Motor neuron (in vitro differentiated cells): ENCODE measurements at places on chromosomes 12 and 14. TPM values are rescaled to one million over a fixed set of nuclear protein-coding genes. Genes with fewer than 3 reads are reported as not detected.

DNA sequence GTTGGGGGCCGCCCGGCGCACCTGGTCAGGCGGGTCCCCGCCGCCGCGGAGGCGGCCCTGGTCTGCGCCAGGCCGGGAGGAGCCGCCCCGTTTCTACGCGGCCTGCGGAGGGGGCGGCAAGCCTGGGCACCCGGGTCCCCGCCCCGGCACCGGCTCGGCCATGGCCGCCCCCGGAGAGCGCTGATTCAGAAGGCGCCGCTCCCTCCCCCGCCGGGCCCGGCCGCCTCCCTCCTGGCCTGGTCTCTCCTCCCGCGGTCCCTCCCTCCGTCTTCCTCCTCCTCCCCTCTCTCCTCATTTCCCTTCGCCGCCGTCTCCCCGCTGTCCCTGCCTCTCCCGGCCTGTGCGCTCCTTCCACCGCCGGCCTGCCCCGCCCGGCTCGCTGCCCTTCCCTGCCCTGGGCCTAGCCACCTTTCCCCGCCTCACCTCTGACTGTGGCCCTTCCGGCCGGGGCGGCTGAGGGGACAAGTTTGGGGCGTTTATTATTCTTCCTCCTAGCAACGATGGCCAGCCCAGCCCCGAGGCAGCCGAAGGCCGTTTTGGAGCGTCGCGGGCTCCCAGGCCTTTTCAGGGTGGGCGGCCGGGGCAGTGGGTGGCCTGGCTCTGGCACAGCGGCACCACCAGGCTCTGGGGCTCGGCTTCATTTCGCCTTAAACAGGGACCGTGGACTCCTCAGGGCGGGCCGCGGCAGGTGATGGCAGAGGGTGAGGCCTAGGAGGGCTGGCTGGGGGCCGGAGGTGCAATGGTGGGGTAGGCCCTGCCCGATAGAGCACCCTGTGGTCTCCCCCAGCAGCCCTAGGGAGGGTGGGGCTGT lies 768 bp downstream of the CEP170B start:
- peak; percentile 63 for ATAC-seq

DNA sequence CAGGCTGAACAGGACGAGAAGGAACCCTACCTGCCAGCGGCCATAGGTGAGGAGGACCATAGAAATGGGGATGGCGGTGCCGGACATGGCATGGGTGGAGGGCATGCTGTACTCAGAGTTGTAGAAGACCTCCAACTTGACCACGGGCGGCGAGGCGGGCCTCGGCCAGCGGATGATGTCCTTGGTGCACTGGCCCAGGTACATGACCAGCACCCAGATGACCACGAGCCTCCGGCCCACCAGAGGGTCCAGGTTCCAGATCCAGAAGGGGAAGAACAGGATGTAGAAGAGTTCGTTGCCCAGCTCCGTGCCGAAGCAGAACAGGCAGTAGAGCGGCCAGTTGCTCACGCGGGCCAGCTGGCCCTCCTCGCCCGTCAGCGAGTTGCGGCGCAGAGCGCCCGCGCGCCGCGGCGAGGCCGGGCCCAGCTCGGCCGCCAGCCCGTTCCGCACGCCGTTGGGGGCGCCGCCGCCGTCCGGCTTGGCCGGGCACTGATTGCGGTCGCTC lies 582 bp downstream of the SGPP1 start:
- peak; percentile 75 for ATAC-seq

DNA sequence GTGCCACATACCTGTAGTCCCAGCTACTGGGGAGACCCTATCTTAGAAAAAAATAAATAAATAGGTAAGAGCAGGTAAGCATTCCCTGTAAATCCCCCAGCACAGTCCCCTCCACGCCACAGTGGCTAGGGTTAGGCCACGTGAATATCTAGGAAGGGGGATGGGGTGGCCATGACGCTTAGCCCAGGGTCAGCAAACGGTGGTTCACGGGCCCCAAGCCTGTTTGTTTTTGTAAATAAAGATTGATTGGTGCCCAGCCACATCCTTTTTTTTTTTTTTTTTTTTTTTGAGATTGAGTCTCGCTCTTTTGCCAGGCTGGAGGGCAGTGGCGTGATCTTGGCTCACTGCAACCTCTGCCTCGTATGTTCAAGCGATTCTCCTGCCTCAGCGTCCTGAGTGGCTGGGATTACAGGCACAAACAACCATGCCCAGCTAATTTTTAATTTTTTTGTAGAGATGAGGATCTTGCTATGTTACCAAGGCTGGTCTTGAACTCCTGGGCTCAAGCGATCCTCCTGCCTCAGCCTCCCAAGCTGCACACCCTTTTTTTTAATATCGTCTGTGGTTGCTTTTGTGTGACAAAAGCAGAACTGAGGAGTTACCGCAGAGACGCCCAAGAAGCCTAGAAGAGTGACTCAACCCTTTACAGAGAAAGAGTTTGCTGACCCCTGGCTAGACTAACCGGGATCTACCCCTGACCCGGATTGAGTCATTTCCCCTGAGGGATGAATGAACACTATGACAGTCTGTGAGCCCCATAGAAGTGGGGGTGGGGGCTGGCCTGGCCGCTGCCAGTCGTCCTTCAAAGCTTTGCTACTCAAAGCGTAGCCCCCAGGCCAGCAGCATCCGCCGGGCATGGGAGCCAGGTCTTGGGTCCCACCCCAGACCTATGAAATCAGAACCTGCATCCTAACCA lies 113.7 kb upstream of the NCOR2 start:
- peak; percentile 72 for ATAC-seq

DNA sequence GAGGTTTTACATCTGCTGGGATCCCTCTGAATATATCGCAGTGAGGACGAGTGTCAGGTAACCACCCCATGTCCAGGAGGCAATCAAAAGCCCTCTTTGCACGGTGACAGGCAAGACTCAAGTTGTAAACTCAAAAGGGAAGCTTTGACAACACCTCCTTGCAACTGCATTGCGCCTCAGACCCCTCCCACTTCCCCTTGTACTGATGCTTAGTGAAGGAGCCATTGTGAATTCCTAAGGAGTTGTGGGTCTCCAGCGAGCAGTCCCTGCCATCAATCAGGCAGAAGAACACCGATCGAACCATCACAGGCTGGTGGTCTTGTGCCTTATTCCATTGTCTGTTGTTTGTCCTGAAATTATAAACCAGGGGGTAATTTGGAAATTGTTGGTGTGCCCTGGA lies 112.6 kb downstream of the CCDC60 start:
- ATAC-seq, result peak; percentile 34

DNA sequence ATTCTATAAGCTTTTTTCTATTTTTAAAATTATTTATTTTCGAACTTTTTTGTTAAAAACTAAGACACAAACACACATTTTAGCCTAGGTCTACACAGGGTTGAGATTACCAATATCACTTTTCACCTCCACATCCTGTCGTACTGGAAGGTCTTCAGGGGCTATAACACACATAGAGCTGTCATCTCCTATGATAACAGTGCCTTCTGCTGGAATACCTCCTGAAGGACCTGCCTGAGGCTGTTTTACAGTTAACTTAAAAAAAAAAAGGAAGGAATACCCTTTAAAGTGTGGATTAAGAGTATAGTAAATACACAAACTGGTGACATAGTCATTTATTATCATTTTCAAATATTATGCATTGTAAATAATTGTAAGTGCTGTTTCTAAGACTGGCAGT lies 43.0 kb downstream of the RASSF8 start:
- no peak for ATAC-seq

DNA sequence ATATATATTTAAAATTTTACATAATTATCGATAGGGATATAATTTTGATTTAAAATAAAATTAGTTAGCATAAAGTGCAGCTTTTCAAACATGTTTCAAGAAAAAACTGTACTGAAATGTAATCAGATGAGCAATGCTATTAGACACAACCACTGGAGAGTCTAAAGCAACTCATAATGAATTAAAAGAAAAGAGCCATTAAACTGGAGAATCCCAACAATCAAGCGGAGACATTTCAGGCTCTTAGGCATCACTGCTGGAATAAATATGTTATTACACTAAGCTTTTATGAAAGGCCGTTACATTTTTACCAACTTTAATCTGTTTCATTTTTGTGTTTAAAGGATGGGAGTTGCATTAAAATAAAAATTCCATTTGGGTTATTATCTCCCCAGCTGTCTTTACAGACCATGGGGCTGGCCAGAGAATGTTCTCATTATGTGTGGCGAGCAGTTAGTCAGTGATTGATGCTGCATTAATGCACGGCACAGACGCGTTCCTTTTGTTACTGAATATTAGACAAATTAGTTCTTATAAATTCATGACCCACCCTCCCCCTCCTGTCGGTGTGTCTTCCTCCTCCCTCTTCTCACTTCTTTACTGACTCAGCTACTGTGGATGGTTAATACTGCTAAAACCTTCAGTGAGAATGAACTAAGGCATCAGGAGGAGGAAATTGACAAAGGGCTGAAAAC lies 156.8 kb downstream of the PDZRN4 start:
- peak; percentile 99 for ATAC-seq

- ATAC-seq, result no peak
These were observed 108.4 kb downstream of the BRMS1L start for GRCh38 chr14:35934499-35934898.

- ATAC-seq, result peak; percentile 73
These were observed 102.0 kb downstream of the PRIMA1 start for GRCh38 chr14:93686268-93686667.

GRCh38 chr14:63301891-63302534 lies 16.7 kb downstream of the GPHB5 start:
- ATAC-seq, result no peak

DNA sequence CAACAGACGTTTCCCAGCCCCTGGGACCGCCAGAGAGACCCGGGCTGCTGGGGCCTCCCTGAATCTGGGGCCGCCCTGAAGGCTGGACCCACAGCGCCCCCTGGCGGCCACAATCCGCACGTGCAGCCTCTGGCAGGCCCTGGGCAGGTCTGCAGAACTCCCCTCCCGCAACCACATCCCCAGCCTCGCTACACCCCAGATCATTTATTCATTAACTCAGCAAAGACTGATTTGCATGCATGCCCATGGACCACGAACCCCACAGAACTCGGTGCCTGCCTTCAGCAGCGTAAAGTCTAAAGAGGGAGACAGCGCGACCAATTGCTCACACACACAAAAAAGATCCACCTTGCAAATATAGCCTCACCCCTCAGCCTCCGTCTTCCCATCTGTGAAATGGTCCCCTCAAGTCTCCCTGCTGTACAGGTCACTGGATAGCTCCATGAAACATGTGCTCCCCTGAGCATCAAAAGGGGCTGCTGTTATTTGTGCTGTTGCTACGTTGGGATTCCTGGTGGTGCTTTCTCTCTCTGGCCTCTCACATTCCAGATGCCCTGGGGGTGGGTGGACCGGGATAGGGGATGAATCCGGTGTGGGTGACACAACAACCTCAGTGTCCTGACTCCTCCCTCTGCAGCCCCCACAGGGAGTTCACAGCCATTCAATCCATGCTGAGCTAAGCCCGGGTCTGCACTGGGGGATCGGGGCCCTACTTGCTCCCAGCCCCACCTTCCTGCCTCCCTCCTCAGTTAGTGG lies 96.4 kb downstream of the SCARB1 start:
- ATAC-seq, result peak; percentile 94

DNA sequence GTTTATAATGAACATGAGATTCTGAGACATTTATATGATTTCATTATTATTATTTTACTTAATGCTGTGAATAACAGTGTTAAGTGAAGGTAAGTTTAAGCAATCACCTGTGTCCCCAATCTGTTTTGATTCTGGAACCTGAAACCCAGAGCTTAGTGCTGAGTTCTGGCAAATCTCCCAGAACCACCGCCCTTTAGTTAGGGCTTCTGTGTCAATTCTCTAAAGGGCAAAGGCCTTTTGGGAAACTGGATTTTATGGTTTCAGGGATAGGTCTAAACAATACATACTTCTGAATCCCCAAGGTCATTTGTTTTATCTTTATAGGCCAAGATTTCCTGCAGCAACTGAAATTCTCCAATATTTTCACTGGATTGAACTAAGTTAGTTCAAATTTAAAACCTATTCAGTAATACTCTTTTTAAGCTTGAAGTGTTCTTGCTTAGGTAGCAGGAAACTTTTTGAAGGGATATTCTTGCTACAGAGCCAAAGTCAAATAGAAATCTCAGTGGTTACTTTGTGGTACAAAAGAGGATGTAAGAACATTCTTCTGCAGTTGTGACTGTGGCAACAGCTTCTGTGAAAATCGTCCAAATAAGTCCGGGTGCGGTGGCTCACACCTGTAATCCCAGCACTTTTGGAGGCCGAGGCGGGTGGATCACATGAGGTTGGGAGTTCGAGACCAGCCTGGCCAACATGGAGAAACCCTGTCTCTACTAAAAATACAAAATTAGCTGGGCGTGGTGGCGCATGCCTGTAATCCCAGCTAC lies 10.0 kb upstream of the PKP2 start:
- no peak for ATAC-seq

GRCh38 chr12:101919447-101919846 lies 42.1 kb downstream of the DRAM1 start:
- ATAC-seq, result no peak

GRCh38 chr14:103045371-103045869 lies 11.9 kb downstream of the CDC42BPB start:
- no peak for ATAC-seq

- ATAC-seq, result no peak
These were observed 5.3 kb downstream of the NUAK1 start for GRCh38 chr12:106133136-106134087.

GRCh38 chr12:112317481-112317880 lies 64.8 kb downstream of the HECTD4 start:
- ATAC-seq, result no peak

GRCh38 chr12:131942671-131943070 lies 7.1 kb upstream of the EP400 start:
- ATAC-seq, result no peak

- no peak for ATAC-seq
These were observed 146.5 kb downstream of the HMGA2 start for GRCh38 chr12:65970821-65971220.

GRCh38 chr14:96486705-96487104 lies 15.5 kb upstream of the PAPOLA start:
- no peak for ATAC-seq

GRCh38 chr12:66367015-66367667 lies 64.8 kb downstream of the HELB start:
- ATAC-seq, result no peak

DNA sequence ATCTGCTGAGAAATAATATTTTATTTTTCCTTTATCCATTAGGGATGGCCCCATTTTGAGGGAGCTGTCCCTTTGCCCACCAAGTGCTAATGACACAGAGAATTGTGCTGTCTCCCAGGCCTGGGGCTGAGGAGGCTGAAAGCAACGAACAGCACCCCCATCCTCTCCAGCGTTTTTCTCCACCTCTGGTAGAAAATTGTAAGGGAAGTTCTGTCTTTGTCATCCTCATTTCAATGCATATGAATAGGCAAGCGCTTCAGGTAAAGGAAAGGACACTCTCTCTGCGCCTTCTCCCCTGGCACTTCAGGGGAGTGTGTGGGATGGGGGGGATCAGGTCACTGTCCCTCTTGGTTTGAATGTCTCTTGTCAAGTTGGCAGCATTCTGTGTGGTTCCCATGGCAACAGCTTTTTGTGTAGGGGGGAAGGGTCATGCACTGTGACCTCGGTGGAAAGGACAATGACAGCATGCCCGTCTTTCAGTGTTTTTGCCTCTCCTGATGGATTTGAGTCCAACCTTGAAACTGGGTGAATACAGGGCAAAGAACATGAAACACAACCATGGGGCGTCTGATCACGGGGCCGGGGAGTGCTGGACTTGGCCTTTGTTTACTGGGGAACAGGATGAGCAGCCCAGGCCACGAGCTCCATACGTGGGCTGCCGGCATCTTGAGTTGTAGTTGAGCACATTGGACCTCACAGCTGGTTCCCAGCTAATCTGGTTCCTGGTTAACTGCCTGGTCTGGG lies 230.2 kb downstream of the VRK1 start:
- no peak for ATAC-seq

CCDC197 gene
- 0.25 TPM in 1 of 2 replicates, not detected in the other for total RNA-seq

DYNLL1 gene
- total RNA-seq, result 602 and 622 TPM in 2 replicates

RFLNA gene
- total RNA-seq, result 16.8 and 19.8 TPM in 2 replicates

NANOG gene
- total RNA-seq, result 0.42 TPM in 1 of 2 replicates, not detected in the other

GNB3 gene
- 5.7 and 6.1 TPM in 2 replicates for total RNA-seq

IAPP gene
- total RNA-seq, result 0.49 and 0.69 TPM in 2 replicates

B3GNT4 gene
- total RNA-seq, result 1.3 and 1.7 TPM in 2 replicates

VEZT gene
- total RNA-seq, result 77.5 and 89.3 TPM in 2 replicates

KLRC2 gene
- total RNA-seq, result not detected in 2 replicates

ZFC3H1 gene
- 23.9 and 26.4 TPM in 2 replicates for total RNA-seq

IFNG-AS1 gene
- total RNA-seq, result not detected in 2 replicates
